ENCODE measurements at places on chromosomes 16 and 17.

GRCh38 chr17:10628756-10629155 is 28.4 kb downstream of the MYH3 start:
- peak; percentile 35 for DNase-seq

- DNase-seq: no peak
Measured at GRCh38 chr17:60535382-60536279, 9.6 kb upstream of the APPBP2 start.

DNA sequence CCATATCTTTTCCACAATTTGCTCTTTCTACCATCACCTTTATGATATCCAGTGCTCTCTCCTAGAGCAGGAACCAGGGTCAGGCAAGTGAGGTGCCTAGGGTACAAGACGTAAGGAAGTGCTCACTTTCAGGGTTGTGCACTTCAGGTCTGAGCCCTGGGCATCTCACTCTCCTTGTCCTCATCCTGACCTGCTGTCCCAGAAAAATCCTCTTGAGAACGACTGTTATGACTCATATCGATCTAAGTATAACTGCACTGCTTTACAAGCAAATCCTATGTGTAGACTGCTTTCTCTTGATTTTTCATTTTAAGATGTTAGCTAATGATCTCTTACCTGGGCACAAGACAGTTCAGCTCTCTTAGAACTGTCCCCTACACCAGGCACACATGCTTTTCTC is 100.1 kb downstream of the TMEM100 start:
- DNase-seq: no peak

GRCh38 chr16:11330526-11331237 is 14.6 kb upstream of the RMI2 start:
- no peak for DNase-seq

- DNase-seq: no peak
Measured at GRCh38 chr17:65389949-65390348, 171.5 kb downstream of the AXIN2 start.

GRCh38 chr17:79842656-79843473 is 3.6 kb upstream of the CBX4 start:
- DNase-seq: peak; percentile 64

DNA sequence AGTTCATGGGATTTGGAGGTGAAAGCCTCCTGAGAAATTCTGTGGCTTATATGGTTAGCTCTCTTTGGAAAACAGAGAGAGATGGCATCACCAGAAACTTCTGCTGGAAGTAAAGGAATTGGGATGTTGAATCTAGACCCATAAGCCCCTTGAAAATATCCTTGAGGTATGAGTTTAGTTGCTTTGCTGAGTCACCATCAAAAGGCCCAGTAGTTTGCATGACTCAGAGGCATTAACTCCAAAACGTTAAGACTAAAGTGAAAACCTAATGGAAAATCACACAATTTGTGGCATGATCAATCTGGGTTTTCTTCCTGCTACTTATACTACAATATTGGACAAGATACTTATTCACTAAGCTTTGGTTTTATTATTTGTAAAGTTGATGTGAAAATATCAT is 349.2 kb upstream of the SALL1 start:
- DNase-seq: no peak

- no peak for DNase-seq
Measured at GRCh38 chr16:88619859-88620815, 18.2 kb upstream of the IL17C start.

- DNase-seq: no peak
Measured at GRCh38 chr16:53083119-53083518, 28.3 kb downstream of the CHD9 start.

DNA sequence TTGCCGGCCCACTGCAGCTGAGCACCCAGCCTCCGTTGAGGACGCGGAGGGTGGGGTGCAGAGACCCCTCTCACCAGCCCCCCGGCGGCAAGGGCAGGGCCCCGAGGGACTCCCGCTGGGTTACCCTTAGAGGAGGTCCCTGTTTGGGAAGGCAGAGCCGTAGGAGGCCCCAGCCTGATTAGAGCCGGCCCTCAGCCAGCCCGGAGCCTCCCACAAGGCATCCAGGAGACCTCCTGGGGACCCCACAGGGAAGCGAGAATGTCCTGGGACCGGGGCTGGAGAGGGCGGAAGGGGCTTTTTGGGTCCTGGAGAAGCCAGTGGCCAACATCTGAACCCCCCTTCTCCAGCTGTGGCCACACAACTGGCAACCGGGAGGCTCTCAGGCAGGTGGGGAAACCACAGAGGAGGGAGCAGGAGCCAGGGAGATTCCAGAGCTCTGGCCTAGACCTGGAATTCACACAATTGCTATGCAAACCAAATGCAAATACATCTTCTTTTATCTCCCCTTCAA is 21.7 kb upstream of the SP6 start:
- DNase-seq: no peak

Measured in NB4 (cell line).